NCI-H2081 treated with DMSO at 0.1 percent for 48 hours (cell line): ENCODE measurements at places on chromosomes 5 and 9.

- no peak for DNase-seq
These were observed 110.5 kb upstream of the HMHB1 start for GRCh38 chr5:143701493-143701892.

DNA sequence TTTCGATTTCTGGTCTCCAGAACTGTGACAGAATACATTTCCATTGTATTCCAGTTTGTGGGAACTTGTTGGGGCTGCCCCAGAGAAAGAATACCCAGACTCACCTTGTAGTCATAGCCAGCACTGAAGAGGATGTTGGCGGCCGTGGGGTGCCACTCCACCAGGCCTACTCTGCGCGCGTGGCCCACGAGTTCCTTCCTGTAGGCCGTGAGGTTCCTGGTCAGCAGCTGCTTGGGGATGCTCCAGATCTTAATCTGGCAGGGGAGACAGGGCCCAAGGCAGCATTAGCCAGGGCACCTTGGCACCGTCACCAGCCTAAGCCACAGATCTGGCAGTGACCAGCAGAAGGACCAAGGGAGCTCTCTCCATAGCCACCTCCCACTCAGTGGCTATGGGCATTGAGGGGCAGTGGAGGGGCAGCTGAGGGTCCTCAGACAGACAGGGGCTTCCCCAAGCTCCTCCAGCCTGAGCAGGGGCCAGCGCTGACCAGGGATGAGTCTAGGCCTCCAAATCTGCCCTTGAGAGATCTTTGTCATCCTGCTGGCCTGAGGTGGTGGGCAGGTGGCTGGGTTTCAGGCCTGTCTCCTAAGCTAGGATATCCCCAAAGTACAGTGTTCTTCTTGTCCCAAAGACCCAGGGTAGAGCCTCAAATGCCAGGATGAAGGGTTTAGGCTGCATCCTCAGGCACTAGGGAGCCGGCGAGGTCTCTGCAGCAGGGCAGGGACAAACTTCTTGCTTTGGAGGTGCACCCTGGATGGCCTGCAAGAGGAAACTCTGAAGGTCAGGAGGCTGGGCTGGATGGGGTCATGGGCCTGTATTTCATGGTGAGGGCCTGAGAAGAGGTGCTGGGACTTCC, 15.9 kb upstream of the TRIM14 start:
- no peak for DNase-seq

DNA sequence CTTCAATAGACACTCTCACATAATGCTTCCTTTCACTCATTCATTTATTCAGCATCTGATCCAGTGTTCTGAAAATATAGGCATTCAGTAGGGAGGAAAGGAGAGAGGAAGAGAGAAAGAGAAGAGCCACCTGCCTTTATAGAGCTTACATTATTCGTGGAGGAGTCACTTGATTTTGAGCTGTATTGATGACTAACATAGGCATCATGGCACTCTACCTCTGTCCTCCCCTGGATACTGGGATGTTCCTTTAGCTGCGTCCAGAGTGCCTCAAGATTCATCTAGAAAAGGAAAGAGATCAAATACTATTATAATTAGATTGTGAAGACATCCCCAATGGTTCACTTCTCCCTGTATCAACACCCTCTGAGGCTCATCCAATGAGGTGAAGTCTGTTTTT, 345.1 kb downstream of the SPATA31D1 start:
- no peak for DNase-seq

DNA sequence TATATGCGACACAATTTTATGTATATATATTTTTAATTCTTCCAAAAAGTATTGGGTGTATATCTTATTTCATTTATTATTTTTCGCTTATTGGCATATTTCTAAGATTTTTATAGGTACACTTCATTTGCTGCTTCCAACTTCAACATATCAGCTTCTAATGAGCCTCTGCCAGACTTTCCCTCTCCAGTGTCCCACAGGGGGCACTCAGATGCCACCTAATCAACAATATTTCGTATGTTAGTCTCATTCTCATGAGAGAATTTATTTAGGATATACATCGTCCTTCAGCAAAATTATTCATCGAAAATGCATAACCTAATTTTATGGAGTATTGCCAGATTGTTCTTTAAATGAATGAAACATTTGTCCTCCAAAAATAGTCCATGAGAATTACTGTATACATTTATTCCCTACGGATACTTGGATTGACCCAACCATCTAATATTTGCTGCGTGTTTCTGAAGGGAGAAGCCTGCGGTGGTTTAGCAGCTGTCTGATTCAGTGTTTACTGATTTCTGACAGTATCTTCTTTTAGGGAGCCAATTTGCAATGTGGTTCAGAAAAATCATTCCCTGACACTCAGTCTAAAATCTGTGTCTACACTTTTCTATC, 100.6 kb upstream of the SELENOP start:
- DNase-seq, result no peak
